ENCODE measurements at places on chromosomes 2 and 18. TPM values are rescaled to one million over a fixed set of nuclear protein-coding genes. Genes with fewer than 3 reads are reported as not detected.

GRCh38 chr18:25256439-25256838 lies 95.5 kb downstream of the ZNF521 start:
- H3K4me3 ChIP-seq, result no peak overlapping the region
- H3K4me1 ChIP-seq, result no peaks in the 10 kb centered on the region
- DNase-seq, result no peak

DNA sequence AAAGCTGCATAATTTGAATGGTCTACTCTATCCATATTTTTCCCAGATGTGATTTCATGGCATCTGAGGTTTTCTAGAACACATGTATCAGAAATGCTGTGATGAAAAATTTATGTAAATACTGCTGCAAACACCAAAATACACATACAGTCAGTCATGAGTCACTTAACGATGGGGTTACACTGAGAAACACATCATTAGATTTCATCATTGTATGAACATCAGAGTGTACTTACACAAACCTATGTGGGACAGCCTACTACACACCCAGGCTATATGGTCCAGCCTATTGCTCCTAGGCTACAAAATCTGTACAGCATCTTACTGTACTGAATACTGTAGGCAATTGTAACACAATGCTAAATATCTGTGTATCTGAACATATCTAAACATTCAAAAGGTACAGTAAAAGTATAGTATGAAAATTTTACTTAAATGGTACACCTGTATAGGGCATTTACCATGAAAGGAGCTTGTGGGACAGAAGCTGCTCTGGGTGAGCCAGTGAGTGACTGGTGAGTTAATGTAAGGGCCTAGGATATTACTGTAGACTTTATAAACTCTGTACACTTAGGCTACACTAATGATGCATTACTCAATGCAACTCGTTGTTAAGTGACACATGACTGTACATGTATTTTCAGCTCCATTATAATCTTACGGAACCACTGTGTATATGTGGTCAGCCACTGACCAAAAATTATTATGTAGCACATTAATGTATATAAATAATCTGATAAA lies 33.5 kb downstream of the PNO1 start:
- H3K27ac ChIP-seq, result no peak overlapping the region
- no peak overlapping the region for H3K4me3 ChIP-seq
- H3K4me1 ChIP-seq, result peaks cover 36% of the 10 kb centered on the region
- no peaks in the 10 kb centered on the region for H3K27me3 ChIP-seq
- H3K36me3 ChIP-seq, result peaks cover 8% of the 10 kb centered on the region

DNA sequence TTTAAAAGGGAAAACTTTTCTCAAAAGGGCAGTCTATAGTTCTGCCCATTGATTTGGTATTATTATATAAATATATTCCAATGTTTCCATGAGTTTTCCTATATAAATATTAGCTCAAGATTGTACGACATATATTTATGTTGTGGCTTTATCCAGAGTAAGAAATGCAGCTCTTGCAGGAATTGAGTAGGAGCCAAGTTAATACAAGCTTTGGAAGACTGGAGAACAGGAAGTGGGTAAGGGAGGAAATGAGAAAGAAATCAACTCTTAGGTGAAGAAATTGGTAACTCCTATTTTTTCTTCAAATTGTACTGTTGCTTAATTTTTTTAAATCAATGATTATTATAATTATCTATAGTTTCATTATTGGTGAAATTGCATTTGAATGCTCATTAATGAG lies 105.4 kb upstream of the FAM117B start:
- no peak for DNase-seq
- peaks cover 5% of the 10 kb centered on the region for H3K36me3 ChIP-seq
- peaks cover 16% of the 10 kb centered on the region for H3K4me1 ChIP-seq
- H3K4me3 ChIP-seq, result no peak overlapping the region

GRCh38 chr2:28565033-28565432 lies 69.2 kb downstream of the PLB1 start:
- peaks cover 7% of the 10 kb centered on the region for H3K27me3 ChIP-seq
- peaks cover 6% of the 10 kb centered on the region for H3K36me3 ChIP-seq

- H3K27ac ChIP-seq, result no peak overlapping the region
- DNase-seq, result no peak
- H3K4me1 ChIP-seq, result no peaks in the 10 kb centered on the region
- H3K27me3 ChIP-seq, result no peaks in the 10 kb centered on the region
Observed at GRCh38 chr18:72984290-72984689, 116.5 kb upstream of the NETO1 start.

DNA sequence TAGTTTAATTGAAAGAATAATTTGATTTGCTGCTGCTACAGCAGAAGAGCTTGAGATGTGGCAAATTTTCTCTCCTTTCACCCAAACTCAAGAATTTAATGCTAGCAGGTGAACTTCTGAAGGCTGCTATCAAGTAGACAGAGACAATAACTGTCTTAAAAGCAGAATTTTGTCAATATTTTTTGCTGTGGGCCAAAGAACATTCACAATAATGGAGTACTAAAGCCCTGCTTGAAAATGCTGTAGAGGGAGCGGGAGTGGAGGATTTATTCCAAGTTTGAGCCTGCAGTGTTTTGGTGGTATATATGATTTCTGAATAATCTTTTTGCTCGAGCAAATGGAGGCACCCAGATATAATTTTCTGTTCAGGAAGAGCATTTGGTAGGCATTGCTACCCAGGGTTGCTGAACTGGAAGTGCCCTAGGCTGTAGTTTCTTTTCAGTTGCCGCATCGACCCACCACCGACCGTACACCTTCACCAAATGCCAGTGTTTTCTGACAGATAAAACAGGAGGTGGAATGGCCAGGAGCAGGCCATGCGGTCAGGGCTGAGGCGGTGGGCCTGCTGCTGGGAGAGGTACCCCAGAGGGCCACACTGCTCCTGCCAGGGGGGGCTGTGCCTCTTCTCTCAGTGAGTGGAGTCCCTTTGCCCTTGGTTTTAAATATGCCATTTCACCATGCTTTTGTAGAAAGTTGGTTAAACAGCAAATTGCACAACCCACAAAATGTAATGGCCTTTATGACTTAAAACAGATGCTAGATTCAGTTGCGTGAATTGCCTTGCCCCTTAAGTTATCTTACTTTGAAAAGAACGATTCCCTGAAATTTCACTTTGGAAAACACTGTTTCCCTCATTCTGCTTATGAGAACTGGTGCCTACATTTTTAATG lies 36.4 kb downstream of the TSHZ1 start:
- DNase-seq, result no peak
- H3K4me1 ChIP-seq, result peaks cover 42% of the 10 kb centered on the region
- H3K36me3 ChIP-seq, result no peaks in the 10 kb centered on the region
- no peaks in the 10 kb centered on the region for H3K27me3 ChIP-seq

Gene ALPG
- total RNA-seq, result not detected

Gene PPP1R1C
- not detected for total RNA-seq

- DNase-seq, result no peak
- no peak overlapping the region for H3K4me3 ChIP-seq
- H3K27ac ChIP-seq, result peak overlapping the region; percentile 41
- H3K4me1 ChIP-seq, result no peaks in the 10 kb centered on the region
- H3K36me3 ChIP-seq, result peaks cover 85% of the 10 kb centered on the region
Observed at GRCh38 chr2:197081294-197081693, 154.8 kb upstream of the PGAP1 start.

DNA sequence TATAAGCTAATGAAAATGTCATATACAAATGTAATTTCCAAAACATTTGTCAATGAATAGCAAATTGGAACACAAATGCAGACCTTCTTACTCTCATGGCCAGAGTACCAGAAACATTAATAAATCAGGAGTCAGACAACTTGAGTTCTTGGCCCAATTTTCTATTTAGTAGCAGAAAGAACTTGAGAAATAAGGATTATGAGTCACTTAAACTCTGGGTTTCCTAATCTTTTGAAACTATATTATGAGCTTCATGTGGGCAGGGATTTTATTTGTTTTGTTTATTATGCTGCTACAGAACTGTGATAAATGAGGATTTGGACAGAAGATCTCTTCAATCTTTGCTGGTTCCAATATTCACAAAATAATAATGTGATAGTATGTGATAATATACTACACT lies 686.7 kb downstream of the NR4A2 start:
- H3K4me3 ChIP-seq, result no peak overlapping the region
- DNase-seq, result no peak
- no peaks in the 10 kb centered on the region for H3K36me3 ChIP-seq
- H3K27ac ChIP-seq, result no peak overlapping the region
- H3K4me1 ChIP-seq, result no peaks in the 10 kb centered on the region

Gene ROCK2
- total RNA-seq, result 21.3 TPM

GRCh38 chr2:187716301-187716700 lies 162.1 kb upstream of the TFPI start:
- no peaks in the 10 kb centered on the region for H3K36me3 ChIP-seq
- H3K27ac ChIP-seq, result no peak overlapping the region
- no peaks in the 10 kb centered on the region for H3K27me3 ChIP-seq
- no peak overlapping the region for H3K4me3 ChIP-seq
- no peak for DNase-seq

Gene ELOA2
- total RNA-seq, result not detected

DNA sequence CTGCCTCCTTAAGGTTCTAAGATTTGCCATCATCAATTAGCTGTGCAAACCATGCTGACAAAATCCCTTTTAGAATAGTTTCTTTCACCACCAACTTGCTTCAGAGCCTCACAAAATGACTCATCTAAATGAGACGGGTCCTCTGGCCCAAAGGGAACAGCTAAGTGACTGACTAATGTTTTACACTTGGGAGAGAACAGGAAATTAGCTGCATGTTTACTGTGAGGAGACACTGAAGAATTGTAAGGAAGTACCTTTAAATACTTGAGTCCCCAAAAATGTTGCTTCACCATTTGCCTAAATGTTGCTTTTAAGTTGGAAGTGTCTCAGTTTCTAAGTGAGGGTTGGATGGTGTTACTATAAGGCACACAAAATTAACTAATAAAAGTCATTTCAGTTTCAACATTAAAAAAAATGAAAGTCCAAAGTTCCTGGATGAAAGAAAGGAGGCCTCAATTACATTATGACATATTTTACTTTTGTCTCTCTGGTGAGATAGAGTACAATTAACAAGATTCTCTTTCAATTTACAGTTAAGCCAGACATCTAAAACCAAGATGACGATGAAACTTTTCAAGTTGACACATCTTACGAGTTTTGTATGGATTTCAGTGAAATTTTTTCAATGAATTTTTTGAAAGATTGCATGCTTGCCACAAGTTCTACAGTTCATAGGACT lies 229.1 kb upstream of the FN1 start:
- H3K4me3 ChIP-seq, result no peak overlapping the region
- H3K27me3 ChIP-seq, result no peaks in the 10 kb centered on the region
- H3K36me3 ChIP-seq, result no peaks in the 10 kb centered on the region

- no peak overlapping the region for H3K4me3 ChIP-seq
- H3K27ac ChIP-seq, result no peak overlapping the region
- no peaks in the 10 kb centered on the region for H3K4me1 ChIP-seq
Observed at GRCh38 chr2:7270011-7270431, 352.8 kb downstream of the RNF144A start.

Gene CRYGC
- total RNA-seq, result not detected

DNA sequence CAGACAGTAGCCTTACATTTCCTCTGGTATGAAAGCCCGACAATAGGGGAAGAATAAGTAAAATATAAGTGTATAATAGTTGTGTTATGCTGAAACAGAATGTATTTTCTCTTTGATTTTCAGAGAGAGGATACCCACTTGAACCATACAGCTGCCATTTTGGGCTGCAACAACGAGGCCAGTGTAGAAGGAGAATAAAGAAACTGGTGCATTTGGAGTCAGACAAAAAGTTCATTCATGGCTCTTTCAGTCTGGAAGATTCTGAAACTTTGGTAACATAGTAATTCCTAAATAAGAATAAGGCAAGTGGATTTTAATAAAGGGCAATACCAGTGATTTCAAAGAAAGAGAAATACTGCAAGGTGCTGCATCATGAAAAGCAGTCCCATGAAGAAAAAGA lies 610.9 kb downstream of the LRP1B start:
- H3K27ac ChIP-seq, result no peak overlapping the region
- no peak overlapping the region for H3K4me3 ChIP-seq
- H3K36me3 ChIP-seq, result no peaks in the 10 kb centered on the region
- no peaks in the 10 kb centered on the region for H3K4me1 ChIP-seq
- no peaks in the 10 kb centered on the region for H3K27me3 ChIP-seq

GRCh38 chr18:68394705-68395104 lies 320.2 kb downstream of the TMX3 start:
- no peak for DNase-seq
- no peaks in the 10 kb centered on the region for H3K36me3 ChIP-seq
- no peaks in the 10 kb centered on the region for H3K27me3 ChIP-seq
- H3K4me3 ChIP-seq, result no peak overlapping the region

DNA sequence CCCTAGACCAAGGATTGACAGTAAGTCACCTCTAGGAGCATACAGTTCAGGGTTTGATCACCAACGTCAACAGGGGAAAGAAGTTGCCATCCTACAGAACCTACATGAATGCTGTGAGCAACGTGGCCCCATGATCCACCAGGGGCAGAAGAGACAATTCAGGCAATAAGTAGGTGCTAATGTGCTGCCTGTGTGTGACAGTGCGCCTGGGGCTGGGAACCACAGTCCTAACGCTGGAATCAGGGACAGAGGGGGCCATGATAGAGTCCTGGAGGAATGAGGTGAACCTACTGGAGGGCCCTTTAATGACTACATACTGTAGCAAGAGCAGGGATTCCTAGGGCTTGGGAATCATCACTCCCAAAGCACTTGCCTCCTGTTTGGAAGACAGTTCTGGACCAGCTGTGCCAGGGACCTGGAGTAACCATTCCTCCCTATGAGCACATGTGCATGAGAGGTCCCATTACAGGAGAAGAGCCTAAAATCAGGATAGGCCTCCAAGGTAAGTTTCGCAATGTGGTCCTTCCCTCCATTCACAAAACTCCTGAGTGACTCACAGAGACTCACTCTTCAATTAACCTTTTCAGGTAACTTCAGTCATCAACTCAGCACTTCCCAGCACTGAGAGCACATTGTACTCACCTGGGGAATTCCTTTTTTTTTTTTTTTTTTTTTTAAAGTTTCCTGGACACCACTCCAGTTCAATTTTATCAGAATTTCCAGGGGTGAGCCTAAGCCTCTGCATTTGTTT lies 214.0 kb downstream of the TMEM163 start:
- DNase-seq, result no peak
- H3K36me3 ChIP-seq, result no peaks in the 10 kb centered on the region
- no peaks in the 10 kb centered on the region for H3K4me1 ChIP-seq
- H3K27ac ChIP-seq, result no peak overlapping the region
- peaks cover 12% of the 10 kb centered on the region for H3K27me3 ChIP-seq
